ENCODE measurements at places on chromosomes 2 and 18.
A peak's percentile ranks its signal among the peaks of the same experiment; 100 is the strongest.

DNA sequence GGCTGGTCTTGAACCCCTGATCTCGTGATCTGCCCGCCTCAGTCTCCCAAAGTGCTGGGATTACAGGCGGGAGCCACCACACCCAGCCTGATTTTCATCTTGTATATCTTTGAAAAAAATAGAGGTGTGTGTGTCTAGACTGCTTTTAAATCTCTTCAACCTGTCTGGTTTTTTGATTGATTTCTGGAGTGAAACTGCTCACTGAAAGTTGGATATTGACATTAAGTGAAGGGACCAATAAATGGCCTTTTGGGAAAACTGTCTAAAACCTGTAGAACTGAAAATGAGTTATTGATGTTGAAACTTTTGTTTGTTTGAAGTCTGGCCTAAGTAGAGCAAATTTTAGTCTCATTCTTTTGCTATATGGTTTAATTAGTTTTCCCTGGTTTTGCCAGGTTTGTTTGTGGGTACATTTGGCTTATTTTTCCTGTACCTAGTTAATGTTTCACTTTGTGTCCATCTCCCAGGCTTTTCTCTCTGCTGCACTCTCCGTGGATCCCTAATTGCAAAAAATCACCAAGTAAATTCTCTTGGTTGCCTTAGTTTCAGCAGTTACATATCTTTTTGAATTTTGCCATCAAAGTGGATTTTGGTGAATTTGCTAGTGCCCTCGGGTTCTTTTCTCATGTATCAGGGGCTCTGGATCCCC, 144.3 kb downstream of the MAP4K4 start:
- no peak for DNase-seq

DNA sequence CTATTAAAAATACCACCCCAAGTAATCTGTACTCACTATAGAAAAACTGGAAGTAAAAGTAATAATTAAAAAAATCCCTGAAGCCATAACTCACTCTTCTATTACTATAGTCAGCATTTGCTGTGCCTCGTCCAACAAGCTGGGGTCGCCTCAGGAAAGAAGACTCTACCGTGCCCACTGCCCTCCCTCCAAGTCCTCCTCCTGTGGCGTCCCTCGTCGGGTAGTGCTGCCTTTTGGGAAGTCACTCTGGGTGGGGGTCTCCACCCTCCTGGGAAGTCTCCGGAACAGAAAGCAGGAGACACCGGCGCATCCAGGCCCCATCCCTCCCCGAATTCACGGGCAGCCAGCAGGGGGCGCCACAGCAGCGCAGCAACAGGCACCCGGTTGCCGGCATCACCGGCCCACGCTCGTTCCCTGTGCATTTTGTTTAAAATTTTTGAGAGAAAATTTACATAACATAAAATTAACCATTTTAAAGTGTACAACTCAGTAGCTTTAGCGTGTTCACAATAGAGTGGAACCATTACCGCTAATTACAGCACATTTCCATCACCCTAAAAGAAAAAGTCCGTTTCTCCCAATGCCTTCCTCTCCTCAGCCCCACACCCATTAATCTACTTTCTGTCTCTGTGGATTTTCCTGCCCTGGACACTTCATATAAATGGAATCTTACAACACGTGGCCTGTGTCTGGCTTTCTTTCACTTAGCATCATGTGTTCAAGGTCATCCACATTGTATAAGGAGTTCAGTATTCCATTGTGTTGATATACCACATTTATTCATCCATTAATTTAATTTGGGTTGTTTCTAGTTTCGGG, 62.2 kb downstream of the ADNP2 start:
- DNase-seq, result peak; percentile 80

GRCh38 chr18:10681581-10682367, 155.9 kb downstream of the NAPG start:
- no peak for DNase-seq

- DNase-seq, result no peak
Measured at GRCh38 chr2:160010361-160011145, 51.9 kb downstream of the PLA2R1 start.

DNA sequence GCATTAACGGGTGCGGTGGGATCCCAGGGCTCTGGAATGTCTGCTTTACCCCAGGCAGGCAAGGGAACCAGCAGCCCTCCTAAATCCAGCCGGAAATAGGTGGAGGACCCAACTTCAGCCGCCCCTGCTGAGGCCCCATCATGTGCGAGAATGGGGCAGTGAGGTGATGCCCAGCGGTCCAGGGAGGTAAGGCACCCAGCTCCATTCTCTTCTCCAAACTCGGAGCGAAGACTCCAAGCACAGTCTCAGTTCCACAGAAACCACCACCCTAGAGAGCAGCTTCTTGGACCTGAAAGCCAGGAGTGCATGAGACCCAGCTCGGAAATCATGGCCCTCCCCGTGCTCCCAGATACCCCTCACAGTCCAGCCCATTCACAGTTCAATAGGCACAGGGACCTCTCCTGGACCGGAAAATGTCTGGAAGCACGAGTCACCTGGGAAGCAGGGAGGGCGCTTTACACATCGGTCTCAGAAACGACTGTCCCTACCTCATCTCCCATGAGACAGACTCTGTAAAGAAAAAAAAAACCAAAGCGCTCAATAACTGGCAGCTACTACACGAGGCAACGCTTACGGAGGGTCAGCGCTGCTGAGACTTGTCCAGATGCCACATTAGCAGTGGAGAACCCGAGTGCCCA, 2.0 kb downstream of the SDC1 start:
- no peak for DNase-seq

GRCh38 chr2:48312126-48312525, 217.8 kb upstream of the STON1 start:
- peak; percentile 19 for DNase-seq

DNA sequence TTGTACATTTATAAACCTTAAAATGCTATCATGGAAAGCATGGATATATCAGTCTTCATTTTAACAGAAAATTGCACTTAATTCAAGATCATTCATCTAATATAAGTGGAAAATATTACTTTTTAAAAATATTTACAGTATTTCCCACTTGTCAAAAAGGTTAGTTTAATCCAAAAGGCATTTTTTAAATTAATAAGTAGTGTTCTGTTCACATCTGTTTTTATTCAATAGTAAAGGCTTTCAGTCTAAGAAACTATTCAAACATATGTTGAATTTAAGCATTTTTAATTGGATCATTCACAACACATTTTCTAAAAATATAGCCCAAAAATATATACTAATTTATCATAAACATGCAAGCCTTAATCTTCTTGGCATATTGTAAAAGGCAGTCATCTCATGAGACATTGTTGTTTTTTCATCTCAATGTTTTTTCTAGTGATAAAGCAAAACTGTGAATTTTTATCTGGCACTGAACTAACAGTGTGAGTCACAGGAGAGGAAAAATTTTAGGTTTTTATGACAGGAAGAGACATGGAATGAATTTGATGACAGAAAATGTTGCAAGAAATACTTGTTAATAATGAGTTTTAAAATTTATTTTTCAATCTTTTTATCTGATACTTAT, 1642.5 kb upstream of the TMEFF2 start:
- peak; percentile 83 for DNase-seq

- no peak for DNase-seq
Measured at GRCh38 chr2:172012677-172013391, 13.1 kb downstream of the METAP1D start.

GRCh38 chr2:19548116-19548515, 189.7 kb upstream of the OSR1 start:
- no peak for DNase-seq

GRCh38 chr2:85445316-85446295, 27.1 kb downstream of the SH2D6 start:
- peak; percentile 92 for DNase-seq

DNA sequence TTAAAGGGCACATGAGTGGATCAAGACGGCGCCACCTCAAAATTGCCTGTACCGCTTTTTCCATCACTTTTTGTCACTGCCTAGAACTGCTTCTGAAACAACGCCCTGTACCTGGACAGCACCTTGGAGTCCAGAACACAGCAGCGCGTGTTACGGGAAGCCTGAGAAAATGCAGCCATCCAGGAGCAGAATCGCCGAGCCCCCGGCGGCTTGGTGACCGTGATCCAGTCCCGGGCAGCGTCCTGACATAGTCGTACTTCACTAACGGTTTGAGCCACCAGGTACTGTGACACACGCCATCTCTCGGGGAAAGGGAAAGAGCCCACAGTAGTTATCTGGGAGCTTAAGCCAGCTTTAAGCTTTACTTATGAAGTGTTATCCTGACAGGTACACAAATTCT, 168.9 kb upstream of the SALL3 start:
- DNase-seq, result no peak

DNA sequence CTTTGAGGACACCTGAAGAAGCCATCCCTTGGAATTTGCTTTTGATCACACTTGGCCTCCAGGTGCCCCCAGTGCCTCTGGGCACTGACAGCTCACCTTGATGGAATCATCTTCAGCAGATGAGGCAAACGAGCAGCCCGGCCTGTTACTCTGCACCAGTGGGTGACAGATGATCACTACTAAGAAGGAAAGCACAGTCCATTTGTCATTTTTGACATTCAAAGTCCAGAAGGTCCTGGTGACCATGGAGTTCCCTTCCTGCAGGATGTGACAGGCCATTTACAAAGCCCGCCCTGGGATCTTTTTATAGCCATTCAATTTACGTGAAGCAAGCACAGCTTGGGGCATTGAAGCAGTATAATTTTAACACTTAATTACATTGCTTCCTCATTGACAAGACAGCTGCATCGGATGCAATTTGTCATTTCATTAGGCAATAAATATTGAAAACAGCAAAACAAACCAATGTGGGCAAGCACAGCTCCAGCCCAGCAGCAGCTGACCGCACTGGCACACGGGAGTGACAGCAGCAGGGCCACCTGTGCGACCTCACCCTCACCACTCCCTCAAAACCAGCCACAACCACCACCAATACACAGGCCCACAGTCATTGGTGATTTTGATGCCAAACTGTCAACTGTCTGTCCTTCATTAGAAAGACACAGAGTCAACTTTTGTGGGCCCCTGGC, 76.0 kb upstream of the SLC66A3 start:
- no peak for DNase-seq

DNA sequence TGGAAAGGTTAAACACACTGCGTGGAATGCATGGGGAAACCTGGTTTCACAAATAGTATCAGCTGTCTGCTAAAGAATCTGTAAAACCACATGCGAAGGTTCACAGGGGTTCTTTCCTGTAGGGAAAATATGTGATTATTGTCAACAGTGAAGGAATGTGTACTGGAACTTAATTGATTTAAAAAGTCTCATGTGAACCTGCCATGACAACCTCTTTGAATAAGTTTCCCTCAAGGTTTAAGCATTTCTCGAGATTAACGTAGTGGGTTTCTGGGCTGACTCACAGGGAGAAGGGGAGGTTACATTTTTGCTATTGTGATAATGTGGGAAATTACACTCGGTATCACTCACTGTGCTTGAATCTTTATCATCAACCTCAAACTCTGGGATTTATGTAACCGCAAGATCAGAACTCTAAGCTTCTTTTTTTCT, 28.2 kb upstream of the IL1R1 start:
- peak; percentile 90 for DNase-seq

- DNase-seq, result no peak
Measured at GRCh38 chr2:201258666-201259615, 1.4 kb upstream of the CASP8 start.

GRCh38 chr2:215930505-215931253, 82.7 kb downstream of the MREG start:
- peak; percentile 76 for DNase-seq

- peak; percentile 63 for DNase-seq
Measured at GRCh38 chr18:811892-812375, at the start of gene YES1. Gene YES1, minus strand, starts transcription at chr18:812242. Its CDS starts 55,415 bp downstream, at chr18:756827.

DNA sequence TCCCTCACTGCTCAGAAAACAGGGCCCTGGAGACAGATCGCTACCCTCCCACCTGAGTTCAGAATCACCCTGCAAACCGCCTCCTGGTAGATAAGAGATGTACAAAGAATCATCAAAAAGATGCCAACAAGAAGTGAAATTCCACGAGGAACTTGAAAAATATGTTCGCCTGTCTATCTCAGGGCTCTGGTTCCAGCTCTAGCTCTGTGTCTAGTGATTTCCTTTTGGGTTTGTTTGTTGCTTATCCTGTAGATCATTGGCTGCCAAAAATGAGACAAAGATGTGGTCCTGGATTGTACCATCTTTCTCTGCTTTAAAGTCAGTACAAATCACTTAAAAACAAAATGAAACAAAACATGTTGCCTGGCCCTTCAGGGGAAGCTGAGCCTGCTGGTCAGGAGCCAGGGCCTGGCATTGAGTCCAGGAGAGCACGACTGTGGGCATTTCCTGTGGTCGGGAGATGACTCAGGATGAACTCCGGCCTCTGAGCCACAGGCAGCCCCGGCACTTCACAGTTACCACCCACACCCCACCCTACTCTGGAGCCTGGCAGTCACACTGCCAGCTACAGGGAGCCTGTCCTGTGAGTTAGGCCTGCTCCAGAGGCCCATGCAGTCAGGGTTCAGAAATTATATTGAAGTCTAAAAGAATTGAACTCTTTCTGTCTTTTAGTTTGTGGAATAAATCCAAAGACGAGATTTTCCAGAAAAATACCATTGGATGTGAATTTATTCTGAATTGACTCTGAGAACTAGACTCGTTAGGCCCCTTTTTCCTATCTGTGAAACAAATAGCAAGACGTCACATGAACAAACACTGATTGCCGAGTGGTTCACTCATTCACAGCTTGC, 8.0 kb upstream of the ITGB6 start:
- peak; percentile 93 for DNase-seq

DNA sequence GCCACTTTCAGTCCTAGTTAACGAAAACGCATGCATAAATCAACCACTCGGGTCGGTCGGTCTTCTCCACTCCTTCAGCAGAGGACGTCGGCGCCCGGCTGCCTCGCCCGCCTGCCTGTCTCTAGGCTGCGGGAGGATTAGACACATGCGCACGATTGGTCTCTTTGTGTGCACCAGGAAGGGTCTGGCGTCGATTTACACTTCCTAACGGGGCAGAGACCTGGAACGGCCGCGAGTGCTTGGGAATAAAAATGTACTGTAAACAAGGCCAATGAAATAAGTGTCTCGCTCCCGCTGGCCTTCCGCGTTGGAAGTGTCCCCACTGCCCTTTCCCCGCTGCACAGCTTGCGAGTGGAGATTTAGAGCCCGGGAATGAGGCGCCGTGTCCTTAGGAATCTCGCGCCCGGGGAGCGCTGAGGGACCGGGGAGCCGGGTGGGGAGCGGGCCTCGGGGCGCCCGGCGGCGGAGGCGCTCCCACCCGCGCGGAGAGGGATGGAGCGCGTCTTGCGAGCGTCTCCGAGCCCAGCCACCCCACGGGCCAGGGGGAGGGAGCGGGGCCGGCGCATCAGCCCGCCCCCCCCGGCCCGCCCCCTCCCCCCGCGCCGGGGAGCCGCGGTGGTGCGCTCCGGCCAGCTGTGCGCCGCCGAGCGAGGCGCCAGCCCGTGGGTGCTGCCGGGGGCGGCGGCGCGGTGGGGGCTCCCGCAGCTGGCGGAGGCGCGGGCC, at the start of gene DOK6:
Gene DOK6, plus strand, starts transcription at position 636 of the 723 bp plus-strand sequence.
- DNase-seq, result peak; percentile 65

GRCh38 chr2:27006602-27007415, 26.0 kb upstream of the TMEM214 start:
- DNase-seq, result no peak

- no peak for DNase-seq
Measured at GRCh38 chr2:132278267-132278666, 116.5 kb upstream of the ANKRD30BL start.

DNA sequence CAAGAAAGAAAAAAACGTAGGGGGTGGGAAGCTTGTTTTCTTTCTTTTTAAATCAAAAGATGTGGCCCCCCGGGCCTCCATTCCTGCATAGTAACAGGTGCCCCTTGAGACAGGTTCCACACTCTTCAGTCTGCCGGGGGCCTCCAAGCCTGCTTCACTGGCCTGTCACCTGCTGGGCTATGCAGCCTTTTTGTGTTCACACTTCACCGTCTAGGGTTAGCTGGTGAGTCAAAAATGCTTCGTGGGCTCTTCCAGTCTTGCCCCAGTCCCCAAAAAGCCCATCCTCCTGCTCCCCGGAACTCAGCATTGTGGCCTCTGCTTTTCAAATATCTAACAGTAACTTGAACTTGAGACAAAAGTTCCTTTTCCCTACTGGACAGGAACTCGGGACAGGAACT, 67.9 kb downstream of the POLR1A start:
- no peak for DNase-seq
